Stimulated activated CD8-positive, alpha-beta memory T cell treated with anti-CD3 and anti-CD28 coated beads, Interleukin-7, amount 100 ng/mL, for 1 hour (primary cell): ENCODE measurements at places on chromosomes 11 and 22.

- no peak for DNase-seq
Measured at GRCh38 chr22:38165922-38166593, 15.6 kb downstream of the PLA2G6 start.

DNA sequence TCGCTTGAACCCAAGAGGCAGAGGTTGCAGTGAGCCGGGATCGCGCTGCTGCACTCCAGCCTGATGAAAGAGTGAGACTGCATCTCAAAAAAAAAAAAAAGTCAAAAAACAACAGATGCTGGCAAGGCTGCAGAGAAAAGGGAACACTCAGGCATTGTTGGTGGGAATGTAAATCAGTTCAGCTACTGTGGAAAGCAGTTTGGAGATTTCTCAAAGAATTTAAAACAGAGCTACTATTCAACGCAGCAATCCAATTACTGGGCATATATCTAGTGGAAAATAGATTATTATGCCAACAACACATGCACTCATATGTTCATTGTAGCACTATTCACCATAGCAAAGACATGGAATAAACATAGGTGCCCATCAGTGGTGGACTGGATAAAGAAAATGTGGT is 89.7 kb downstream of the EFCAB6 start:
- no peak for DNase-seq

DNA sequence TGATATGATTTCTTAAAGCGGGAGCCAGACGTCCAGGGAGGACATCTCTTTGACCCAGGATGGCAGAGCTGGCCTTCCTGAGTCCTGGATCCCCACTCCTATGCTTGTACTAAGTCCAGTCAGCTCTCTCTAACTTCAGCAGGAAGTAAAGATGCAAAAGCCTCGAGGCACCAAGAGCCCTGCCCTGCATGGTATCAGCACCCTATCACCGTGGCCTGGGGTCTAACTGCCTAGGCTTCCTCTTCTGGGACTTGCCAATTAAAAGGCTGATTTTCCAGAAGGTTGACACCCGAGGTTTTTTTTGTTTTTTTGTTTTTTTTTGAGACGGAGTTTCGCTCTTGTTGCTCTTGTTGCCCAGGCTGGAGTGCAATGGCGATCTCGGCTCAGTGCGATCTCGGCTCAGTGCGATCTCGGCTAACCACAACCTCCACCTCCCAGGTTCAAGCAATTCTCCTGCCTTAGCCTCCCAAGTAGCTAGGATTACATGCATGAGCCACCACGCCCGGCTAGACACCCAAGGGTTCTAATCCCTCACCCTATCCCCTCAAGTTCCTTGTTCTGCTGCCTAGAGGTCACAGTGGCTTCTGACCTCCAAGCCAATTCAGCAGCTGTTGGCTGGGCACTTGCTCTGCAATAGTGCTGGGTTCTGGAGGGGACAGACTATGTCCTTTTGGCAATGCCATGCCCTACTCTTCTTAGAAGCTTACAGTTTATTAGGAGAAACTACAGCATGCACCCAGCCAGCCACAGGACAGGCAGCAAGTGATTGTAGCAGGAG is 50.6 kb upstream of the FTH1 start:
- DNase-seq, result no peak

DNA sequence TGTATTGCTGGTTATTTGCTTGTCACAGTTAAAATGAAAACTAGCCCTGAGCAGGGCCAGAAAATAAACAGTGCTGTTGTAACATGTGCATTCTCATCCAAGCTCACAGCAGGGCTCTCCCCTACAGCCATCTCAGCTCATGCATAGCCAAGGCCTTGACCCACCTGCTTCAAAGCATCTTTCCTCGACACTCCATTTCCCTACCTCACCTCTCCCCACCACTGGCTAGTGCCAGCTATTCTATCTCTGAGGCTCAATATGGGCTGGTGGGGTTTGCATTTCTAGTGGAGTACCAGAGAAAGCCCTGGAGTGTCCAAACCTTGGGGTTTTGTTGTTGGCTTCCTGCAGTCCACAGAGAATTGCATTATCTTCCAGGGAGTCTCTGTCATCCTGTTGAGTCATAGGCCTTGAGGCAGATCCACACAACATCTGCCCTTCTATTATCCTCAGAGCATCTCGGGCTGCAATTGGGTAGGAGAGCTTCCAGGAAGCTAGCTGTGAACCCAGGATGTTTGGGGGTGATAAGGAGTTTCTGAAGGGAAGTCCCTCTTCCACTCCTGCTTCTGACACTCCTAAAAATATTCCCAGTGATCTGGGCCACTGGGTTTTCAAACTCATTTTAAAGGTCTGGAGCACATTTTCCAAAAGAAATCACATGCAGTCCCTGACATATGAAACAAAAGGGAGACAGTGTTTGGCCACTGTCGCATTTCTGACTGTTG is 36.1 kb upstream of the AMOTL1 start:
- DNase-seq, result no peak

- DNase-seq, result no peak
Measured at GRCh38 chr22:31272522-31273446, 19.5 kb downstream of the PIK3IP1 start.

DNA sequence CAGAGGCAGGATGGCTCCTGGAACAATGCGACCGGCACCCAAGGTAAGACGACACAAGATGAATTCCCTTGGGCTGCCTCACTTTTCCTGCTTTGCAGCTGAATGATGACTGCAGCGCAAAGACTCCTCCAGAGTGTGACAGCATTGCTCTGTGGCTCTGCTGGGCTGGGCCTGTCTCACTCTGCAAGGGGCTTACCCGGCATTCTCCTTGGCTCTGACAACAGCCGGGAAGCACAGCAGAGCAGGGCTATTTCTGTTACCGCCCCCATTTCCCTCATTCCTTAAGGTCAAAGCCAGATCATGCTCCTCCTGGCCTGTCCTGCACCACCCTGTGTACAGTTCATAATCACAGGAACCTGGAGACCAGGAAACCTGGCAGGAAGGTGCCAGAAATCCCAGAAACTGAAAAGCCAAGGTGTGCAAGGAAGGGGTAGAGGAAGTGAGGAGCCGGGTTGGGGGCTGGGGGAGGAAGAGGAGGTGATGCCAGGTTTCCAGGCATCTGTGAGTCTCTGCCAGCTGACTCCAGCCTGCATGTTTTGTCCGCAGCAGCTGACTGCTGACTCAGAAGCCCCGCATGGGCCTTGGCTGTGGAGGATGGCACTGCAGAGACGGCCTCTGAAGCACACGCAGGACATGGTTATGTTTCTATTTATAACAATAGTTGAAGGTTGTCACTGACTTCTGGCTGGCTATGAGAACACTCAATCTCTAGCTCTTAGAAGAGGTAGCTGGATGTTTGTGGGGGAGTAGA is 113.6 kb downstream of the MICAL3 start:
- no peak for DNase-seq

DNA sequence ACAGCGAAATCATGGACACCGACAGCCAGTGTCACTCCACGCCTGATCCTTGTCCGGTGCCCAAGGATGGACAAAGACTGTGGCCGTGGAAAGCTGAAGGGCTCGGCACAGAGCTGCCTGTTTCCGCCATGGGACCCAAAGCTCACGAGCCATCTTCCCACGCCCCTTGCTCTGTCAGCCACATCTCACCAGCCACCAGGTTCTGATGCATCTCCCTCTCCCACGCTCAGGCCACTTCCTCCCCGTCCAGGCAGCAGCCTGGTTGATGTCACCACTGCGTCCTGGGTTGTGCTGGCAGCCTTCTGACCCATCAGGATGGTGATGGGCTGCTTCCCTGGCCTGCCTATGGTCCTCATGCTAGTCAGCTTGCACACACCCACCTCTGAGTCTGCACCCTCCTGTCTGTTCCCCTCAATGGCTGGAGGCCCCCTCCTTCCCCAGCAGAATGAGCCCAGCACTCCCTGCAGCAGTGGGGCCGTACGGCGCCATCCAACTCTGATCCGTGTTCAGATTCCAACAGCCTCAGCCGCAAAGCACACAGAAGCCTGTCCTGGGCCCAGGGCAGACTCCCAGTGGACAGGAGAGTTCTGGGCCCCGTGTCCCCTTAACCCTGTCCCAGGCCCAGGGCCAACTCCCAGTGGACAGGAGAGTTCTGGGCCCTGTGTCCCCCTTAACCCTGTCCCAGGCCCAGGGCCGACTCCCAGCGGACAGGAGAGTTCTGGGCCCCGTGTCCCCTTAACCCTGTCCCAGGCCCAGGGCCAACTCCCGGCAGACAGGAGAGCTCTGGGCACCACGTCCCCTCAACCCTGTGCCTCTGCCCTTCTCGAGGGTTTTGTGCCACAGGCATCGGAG is 259.5 kb downstream of the BRD1 start:
- no peak for DNase-seq

GRCh38 chr11:64299847-64300648 is at the start of gene CATSPERZ:
Gene CATSPERZ, plus strand, starts transcription at chr11:64300358. Its CDS starts 53 bp downstream, at chr11:64300411.
- DNase-seq, result no peak
